AG08395 (cell line): ENCODE measurements at places on chromosomes 16 and 17.

- DNase-seq = no peak
Measured at GRCh38 chr16:74585846-74586443, 21.0 kb downstream of the GLG1 start.

- DNase-seq = no peak
Measured at GRCh38 chr17:68634345-68634876, 33.2 kb upstream of the FAM20A start.

DNA sequence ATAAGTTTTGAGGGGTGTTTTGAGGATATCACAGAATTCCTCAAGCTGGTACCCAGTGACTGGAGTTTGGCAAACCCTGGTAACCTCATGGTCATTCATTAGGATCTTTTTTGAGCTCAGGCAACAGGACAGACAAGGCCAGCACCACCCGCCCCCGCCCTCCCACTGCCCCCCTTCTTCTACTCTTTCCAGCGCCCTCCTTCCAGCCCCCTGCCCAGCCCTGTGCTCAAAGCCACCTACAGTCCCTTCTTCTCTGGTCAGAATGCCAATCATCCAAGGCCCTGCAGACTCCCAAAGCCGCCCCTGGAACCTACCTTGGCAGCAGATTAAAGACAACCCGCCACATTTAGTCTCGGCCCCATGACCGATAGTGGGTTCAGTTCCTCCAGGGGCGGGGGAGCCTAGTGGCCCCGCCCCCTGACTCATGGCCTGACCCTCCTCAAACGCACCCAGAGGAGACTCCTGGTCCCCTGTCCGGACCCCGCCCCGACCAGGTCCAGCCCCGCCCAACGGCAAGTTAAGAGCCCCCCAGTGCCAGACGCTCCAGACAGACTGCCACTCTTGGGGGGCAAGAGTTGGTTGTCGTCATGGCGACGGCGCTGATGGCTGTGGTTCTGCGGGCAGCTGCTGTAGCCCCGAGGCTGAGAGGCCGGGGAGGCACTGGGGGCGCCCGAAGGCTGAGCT, at the start of gene NAGS:
TSS of gene NAGS (plus strand) at position 546 of the 684 bp plus-strand sequence. CDS start at position 588, 42 bp downstream.
- no peak for DNase-seq

- peak; percentile 84 for DNase-seq
Measured at GRCh38 chr17:29124135-29124924, 55.9 kb downstream of the MYO18A start.

DNA sequence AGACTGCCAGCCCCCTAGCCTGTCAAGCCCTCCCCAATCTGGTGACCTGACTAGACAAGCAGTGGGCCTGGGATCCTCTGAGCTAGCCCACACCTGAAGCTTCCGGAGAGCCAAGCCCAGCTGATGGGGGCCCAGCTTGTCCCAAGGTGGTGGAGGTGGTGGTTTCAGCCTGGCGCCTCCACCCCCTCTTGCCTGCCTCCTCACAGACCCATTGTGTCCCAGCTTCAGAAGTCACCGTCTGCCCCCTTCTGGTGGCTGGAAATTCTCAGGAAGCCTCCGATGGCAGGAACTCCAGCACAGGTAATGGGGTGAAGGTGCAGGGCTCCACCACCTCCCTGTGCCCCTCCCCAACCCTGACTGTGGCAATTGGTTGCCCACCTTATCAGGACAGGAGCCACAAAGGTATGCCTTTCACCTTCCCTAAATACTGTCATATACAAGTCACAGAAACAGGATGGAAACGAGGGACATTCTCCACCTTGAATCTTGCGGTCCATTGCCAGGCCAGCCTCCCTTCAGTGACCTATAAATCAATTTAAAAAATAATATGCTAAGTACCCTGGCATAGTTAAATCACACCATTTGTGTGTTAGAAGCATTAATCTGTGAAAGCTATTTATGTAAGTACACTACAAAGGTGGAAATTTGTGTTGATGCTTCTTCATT, 66.0 kb upstream of the ZNF423 start:
- DNase-seq = peak; percentile 48

DNA sequence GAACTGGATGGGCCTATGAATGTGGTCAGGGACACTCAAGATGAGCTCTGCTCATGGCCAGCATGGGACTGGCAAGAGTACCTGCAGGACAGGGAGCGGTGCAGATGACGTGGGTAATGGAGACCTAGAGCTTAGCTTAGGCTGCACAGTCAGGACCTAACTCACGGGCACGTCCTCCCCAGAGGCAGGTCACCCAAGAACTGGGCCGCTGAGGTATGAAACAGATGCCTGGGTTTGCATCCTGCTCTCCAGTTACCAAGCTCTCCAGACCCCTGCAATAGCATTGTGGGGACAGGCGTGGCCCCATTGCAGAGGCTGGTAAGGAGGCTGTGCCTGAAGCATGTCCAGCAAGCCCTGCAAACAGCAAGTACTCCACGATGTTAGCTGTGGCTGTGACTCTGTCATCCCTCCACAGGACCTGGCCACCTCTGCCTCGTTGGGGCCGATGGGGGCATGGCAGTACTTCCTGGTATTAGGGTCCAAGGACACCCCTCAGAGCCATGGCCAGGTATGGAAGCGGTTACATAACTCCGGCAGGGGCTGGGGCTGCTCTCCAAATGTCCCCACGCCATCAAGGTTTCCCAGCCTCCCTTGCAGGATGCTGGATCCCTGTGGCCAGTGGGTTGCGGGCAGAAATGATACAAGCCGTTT, 37.5 kb upstream of the RBFOX3 start:
- no peak for DNase-seq

GRCh38 chr16:64880994-64881393, 240.9 kb downstream of the CDH11 start:
- DNase-seq = no peak

DNA sequence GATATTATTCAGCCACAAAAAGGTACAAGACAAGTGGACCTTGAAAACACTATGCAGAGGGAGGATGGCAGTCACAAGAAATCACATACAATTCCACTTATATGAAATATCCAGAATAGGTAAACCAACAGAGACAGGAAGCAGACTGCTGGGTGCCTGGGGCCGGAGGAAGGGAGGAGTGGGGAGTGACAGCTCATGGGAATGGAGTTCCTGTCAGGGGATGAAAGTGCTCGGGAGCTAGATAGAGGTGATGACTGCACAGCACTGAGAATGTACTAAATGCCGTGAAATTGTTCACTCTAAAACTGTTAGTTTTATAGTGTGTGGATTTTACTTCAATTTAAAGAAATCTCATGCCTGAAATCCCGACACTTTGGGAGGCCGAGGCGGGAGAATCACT, 74.2 kb upstream of the MED9 start:
- DNase-seq = peak; percentile 30

- DNase-seq = peak; percentile 12
Measured at GRCh38 chr16:15553313-15554088, 89.5 kb downstream of the MARF1 start.

- DNase-seq = peak; percentile 81
Measured at GRCh38 chr17:83144421-83145357, 65.3 kb downstream of the METRNL start.

GRCh38 chr16:82456683-82457082, 170.1 kb upstream of the CDH13 start:
- DNase-seq = peak; percentile 75

GRCh38 chr16:28923652-28924398, 1.2 kb downstream of the RABEP2 start:
- no peak for DNase-seq

DNA sequence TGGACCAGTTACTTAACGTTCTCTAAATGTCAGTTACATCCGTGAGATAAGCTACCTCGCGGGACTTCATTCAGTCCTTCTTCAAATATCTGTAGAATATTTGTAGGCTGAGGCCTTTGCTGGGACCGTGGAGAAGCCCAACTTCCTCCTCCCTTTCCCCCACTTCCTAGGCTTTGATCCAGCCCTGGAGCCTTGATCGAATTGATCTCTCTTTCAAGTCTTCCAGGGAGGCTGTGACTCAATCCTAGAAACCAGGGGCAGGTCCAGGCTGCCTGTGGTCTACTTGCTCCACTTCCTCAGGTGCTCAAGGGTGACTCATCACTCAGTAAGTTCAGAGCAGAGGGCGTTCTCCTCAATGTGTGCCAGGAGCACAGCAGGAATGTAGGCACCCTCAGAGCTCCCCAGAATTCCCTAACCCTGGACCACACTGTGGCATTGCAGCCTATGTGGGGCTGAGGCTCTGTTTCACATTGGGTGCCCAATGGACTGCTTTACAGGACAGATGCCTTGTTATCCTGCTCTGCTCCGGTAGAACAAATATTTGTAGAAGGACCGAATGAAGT, 11.2 kb upstream of the CEP20 start:
- peak; percentile 72 for DNase-seq

DNA sequence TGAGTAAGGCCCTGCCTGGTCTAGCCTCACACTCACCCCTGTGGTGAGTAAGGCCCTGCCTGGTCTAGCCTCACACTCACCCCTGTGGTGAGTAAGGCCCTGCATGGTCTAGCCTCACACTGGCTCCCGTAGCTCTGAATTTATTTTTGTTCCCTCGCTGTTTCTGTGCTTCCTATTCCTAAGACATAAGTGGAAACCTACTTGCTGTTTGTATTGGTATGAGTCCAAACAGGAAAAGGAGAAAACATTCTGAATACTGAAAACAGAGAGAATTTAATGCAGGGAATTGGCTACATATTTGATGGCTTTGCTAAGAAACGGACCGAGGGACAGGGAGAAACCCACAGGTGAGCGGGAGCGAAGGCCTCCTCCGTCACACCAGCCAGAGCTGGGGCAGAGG, 267.8 kb downstream of the FOXL1 start:
- DNase-seq = no peak

DNA sequence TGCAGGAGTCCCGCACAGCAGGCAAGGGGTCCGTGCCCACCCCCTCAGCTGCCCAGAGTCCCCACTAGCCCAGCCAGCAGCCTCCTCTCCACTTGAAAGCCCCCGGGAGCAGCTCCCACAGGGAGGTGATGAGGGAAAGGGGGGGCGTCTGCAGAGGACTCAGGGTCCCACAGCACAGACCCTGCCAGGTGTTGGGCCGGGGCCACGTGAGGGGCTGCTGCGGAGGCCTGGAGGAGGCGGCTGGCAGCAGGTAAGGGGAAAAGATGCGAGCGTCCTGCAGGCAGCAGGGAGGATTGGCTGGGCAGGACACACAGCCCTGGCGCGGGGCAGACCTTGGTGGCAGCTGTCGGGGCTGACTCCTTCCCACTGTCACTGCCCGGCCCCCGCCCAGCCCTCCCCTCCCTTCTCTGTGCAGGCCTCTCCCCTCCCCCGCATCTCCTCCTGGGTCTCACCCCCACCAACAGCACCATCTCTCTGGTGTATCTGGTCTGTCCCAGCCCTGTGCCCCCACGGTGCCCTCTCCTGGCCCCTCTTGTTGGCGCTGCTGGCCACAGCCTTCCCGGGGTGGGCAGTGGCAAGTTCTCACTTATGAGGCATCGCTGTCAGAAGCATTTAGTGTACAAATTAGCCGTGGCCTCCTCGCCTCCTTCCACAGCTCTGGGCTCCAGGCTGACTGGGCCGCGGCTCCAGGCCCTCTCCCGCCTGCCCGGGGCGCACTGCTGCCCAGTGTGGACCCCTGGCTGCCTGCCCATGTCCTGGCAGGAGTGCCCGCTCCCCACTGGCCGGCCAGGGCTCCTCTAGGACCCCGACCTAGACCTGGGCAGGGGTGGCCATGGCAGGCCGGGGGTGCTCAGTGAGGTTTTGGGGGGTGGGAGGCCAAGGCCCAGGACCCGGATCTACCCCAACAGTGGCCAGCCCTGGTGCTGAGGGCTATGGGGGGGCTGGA, 4.4 kb upstream of the PRR35 start:
- DNase-seq = no peak

DNA sequence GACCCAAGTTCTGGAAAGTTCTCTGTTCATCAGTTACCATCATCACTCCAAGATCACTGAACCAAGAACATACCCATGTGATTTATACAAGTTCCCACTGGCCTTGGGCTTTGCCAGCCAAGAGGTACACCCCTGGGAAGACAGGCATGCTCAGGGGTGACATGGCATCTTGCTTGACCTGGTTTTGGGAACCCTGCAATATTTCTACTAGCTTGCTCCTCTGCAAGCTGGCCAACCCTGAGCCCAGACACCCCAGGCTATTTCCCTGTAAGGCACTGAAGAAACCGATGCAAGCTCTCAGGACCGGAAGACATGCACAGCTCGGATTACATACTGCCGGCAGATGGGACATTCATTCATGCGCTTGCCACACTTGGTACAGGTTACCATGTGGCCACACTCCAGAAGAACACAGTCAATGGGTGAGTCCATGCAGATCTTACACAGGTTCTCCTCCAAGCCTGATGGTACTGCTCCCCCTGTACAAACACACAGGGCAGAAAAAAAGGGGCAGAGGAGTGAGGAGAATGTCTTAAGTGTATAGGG, 31.4 kb downstream of the LIG3 start:
- DNase-seq = no peak

GRCh38 chr16:85308611-85309540, 196.6 kb upstream of the CIBAR2 start:
- no peak for DNase-seq

GRCh38 chr17:54544249-54544648, 356.4 kb upstream of the TOM1L1 start:
- no peak for DNase-seq

- DNase-seq = no peak
Measured at GRCh38 chr17:21162394-21162775, 35.6 kb downstream of the DHRS7B start.

GRCh38 chr16:57949013-57949412, 21.9 kb downstream of the CNGB1 start:
- no peak for DNase-seq

DNA sequence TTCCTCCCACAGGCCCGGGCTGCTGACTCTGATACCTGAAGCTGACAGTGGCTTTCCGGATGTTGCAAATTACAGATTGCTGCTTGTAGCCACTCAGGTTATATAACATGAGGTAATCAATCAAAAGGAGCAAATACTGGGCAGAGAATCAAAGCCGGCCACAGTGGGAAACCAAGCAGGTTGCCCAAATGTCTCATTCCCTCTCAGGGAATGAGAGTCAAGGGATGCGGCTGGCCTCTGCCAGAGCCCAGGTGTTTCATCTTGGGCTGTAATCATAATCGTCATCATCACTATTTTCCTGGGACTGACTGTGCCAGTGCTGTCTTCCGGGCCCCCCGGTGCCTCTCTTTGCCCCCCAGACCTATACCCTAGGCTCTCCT, 292.4 kb upstream of the FOXF1 start:
- DNase-seq = no peak

DNA sequence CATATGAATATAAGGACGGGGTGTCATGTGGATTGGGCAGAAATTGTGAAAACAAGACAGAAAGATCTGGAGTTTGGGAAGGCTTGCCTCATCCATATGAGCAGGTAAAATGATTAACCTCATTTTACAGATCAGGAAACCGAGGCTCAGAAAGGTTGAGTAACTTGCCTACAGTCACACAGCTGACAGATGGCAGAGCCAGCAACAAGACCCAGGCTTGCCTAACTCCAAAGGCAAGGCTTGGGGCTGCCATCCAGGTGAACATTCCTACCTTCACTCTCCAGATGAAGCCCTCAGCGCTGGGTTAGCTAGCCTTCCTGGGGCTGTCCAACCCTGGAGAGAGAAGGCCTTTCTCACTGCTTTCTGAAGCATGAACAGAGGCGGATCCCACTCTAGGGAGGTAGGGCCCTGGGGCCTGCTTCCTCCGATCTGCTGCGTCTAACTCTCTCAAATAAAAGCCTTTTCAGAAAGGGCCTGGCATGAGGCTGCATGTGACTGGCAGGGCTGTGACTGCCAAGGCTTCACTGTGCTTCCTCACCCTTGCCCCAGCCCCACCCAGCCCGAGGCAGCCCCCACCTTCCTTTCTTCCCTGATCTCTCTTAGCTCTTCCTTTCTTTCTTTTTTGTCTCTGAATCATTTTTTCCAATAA, 107.8 kb downstream of the GNAO1 start:
- no peak for DNase-seq
